ENCODE measurements at places on chromosomes 6 and 20.

DNA sequence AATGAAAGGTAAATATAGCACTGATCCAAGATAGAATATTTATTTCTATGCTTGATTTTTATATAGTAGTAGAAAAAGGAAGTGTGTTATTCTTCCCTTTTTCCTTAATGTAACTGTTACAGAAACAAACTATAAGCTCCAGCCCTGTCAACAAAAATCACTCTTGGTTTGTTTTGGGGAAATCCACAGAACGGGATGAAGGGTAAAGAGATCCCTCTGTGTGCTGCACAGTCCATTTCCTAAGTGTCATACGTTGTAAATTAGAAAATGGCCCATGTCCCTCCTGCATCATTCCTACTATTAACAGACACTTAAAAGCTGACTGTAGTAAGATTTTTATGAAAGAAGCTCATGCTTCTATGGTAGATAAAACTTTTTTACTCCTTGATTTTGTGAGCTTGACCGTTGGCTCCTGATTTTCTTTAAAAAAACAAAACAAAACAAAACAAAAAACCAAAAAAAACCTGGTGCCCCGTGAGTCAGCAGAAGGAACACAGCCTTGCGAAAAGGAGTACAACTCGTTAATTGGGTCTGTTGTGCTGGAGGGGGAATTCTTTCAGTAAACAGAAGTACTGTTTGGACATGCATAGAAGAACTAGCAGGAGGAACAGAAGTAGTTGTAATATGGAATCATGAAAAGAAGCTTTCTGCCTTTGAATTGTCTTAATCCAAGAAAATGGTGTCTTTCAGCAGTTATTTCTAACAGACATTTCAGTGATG lies 67.5 kb downstream of the RTN4IP1 start:
- DNase-seq, result no peak

GRCh38 chr6:73610444-73611275 lies 43.1 kb downstream of the SLC17A5 start:
- no peak for DNase-seq

- DNase-seq, result no peak
Observed at GRCh38 chr20:58702859-58703648, 10.5 kb downstream of the NPEPL1 start.

DNA sequence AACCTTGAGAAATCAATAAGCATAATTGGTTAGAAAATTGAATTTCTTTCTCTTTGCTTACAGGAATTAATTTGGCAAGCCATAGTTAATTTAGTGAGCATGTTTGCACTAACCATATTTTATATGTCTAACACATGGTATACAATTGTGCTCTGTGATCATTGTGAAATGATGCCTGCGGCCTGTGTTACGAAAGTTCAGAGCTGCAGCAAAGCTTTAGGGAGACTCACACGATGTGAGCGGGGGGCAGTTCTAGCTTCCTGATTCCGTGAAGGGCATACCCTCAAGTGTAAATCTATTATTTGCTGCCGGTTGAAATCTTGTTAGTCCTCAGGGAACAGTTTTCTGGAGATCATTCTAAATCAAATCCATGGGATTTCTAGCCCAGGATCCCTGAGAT lies 25.5 kb upstream of the ADTRP start:
- DNase-seq, result no peak

DNA sequence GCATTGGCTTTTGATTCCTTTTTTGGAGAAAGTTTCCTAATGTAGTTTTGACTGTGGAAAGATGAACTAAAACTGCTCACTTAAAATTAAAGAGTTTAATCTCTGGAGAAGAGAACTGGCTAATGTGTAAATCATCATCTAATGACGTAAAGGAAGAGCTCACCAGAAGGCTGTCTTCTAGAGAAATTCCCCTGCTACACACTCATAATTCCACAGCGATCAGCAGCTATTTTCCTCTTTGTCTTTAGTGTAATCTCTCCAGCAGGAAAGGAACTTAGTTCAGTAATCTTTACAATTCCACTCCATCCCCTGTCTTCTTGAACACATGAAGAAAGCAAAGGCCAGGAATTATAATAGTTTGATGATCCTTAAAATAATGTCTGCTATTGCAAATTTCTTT lies 15.8 kb downstream of the SPTLC3 start:
- DNase-seq, result no peak

GRCh38 chr6:56292505-56293181 lies 45.3 kb upstream of the COL21A1 start:
- DNase-seq, result no peak

DNA sequence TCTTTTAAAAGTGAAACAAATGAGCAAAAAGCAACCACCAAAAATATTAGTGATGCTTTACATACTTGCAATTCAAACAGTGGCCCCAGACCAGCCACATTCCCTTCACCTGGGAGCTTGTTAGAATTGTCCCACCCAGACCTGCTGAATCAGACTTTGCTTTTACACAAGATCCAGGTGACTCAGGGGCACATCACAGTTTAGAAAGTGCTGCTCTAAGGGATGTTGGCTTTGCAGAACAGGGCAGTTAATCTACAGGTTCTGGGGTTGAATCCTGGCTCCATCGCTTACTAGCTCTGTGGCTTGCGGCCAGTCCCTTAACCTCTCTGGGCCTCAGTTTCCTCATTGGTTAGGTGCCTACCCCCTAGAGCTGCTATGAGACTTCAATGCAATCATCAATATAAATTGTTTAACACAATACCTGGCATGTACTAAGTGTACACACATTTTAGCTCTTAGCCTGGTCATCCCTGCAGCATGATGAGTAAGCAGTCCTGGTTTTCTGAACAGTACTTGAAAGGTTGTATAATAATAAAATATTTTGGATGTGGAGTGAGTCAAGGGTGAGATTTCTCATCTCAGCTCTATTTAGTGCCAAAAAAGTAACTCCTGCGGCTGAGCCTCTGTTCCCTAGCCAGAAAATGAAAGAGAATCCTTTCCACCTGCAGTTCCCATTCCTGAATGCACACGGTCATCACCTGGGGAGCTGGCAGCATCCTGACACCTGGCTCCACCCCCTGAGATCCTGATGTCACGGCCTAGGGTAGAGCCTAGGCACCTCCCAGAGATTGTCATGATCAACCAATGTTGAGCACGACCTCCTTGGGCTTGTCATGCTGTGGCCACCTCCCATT lies 162.7 kb downstream of the ANKRD60 start:
- DNase-seq, result no peak

- DNase-seq, result no peak
Observed at GRCh38 chr6:148551226-148551625, 195.6 kb upstream of the UST start.

DNA sequence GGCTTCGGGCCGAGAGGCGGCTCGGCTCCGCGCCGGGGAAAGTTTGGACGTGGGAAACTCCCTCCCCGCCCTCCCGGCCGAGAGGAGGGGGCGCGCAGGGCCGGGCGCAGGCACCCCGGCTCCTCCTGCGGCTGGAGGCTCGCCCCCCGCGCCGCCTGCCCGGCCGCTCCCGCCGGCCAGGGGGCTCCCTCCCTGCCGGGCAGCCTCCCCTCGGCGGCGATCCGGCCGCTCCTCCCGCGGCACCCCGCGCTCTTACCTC lies 370 bp downstream of the CDH22 start:
- no peak for DNase-seq

DNA sequence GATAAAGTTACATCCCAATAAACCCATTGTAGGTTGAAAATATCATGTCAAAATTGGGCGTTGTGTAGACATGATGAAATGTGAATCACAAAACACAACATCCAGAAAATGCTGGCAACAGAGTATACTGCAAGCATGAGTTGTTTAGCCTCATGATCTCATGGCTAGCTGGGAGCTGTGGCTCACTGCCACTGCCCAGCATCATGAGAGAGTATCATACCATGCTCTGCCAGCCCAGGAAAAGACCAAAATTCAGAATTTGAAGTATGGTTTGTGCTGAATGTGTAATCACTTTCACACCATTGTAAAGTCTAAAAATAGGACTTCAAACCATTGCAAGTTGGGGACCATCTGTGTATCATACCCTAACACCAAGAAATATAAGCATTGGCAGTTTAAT lies 45.2 kb upstream of the SMAP1 start:
- no peak for DNase-seq

GRCh38 chr6:83536034-83536646 lies 23.8 kb downstream of the PRSS35 start:
- peak; percentile 50 for DNase-seq

DNA sequence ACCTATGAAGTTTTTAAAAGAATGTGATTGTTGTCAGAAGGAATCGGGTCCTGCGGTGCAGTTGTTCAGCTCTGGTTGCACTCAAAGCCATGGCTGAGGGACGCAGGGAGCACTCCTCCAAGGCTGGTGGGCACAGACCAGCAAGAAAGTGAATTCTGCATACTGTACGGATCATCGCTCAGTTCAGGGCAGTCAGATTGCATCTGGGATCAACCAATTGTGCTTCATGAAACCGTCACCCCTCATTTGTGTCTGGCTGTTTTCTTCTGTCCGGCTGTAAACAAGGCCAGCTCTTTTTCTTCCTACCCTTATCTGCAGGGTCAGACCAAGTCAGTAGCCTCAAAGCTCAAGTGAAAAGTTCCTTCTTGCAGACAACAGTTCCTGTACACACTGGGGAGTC lies 478.3 kb downstream of the TFAP2A start:
- no peak for DNase-seq

GRCh38 chr6:65149841-65150240 lies 557.2 kb downstream of the EYS start:
- DNase-seq, result no peak

DNA sequence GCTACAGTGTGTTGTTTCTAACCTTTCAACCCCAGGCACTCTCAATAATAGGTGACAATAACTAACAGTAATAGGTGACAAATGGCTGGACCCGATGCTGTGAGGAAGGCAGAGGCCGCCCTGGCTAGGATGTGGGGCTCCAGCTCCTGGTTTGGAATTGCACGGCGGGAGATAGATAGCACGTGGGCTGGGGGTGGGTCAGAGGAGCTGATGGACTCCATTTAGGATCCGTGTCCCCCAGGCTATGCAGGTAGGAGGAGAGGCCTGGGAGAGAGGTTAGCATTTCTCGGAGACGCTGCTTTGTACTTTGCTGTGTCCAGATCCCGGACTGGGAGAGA lies 61.4 kb downstream of the EZR start:
- DNase-seq, result no peak

- no peak for DNase-seq
Observed at GRCh38 chr6:4610256-4610655, 165.9 kb upstream of the CDYL start.

DNA sequence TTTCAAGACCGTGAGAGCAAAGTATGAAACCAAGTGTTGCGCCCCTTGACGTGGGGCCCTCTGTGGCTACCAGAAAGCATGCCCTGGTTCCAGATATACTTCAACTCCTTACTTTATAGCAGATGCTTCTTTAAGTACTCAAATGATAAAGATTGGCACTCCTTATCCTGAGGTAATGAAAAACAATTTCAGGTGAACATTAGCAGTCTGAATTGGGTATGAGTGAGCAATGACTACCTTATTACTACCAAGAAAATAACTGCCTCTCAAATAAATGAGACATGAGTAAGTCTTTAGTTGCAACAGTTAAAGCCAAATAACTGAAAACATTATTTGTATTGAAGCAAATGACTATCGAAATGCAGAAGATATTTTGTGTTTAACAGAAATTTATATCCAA lies 408.7 kb downstream of the MMUT start:
- no peak for DNase-seq
